ENCODE measurements at places on chromosomes 11 and 22.

DNA sequence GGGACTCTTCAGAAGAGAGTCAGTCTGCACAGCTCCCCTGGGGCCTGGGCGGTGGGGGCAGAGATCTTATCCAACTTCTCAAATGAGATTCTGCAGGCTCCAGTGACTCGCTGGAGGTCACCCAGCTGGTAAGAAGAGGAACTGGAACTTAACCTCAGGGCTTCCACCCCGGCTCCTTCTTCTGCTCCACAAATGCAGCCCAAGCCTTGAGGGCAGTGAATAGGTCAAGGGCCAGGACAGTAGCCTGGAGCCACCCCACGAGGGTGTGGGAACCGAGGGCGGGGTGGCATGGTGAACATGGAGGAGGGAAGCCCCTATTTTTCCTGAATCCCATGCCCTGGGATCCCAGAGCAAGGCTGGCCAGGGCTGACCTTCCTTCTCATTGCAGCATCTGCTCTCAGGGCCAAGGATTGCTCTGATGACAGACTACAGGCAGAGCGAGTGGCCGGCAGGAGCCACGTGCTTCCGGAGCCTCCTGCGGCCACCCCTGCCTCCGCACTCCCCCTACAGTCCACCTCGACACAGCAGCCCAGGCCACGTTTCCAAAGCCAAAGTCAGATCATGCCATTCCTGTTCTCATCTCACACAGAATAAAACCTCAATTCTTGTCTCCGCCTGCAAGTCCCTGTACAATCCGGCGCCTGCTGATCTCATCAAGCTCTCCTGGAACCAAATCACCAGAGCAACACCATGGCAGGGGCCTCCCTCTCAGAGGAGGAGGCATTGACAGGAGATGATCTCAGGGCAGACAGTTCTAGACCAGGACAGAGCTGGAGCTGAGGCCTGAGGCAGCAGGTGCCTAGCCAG lies 21.1 kb upstream of the UPK3A start:
- DNase-seq = no peak

DNA sequence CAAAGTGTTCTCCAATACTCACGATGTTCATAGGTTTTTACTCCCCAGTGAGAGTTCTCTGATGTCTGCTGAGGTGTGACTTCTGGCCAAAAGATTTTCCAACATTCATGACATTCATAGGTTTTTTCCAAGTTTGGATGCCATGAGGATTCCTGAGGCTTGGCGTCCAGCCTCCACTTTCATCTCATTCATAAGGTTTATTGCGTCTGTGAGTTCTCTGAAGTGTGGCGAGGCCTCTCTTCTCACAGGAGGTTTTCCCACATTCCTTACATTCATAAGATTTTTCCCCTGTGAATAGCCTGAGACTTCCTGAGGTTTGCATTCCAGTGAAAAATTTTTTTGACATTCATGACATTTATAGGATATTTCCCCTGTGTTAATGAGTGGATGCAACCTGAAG lies 1014.1 kb downstream of the LRRC4C start:
- no peak for DNase-seq

DNA sequence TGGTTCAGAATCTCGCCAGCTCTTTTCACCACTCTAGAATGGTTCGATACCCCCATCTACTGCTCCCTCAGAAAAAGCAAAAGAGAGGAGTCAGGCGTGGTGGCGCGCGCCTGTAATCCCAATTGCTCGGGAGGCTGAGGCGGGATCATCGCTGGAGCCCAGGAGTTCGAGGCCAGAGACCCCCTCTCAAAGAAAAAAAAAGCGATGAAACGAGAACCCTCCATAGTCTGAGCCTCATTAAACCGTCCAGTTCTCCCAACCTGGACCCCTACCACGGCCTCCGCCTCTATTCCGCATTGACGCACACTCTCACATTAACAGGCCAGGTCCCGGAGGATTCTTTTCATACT lies 439 bp downstream of the SPA17 start:
- no peak for DNase-seq

- DNase-seq = no peak
These were observed 11.5 kb downstream of the C11orf91 start for GRCh38 chr11:33689085-33689484.

DNA sequence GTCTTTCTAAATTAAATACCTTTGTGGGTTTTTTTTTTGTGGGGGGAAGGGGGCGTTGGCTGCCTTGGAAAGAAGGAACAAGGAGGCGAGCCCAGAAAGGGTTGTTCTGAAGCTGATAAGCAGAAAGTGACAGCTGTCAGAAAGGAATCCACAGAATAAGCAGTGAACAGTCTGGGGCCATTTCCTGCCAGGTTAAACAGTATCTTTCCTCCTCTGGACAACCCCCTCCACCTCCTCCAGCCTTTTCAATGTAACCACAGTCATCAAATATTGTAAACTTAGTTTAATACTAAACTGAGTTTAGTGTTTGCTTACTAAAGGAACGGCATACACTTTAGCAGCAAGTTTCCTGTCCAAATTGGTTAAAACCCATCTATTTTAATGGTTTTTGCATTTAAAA lies 271.2 kb upstream of the SYN3 start:
- DNase-seq = no peak
